ENCODE measurements at places on chromosomes 6 and 20.

DNA sequence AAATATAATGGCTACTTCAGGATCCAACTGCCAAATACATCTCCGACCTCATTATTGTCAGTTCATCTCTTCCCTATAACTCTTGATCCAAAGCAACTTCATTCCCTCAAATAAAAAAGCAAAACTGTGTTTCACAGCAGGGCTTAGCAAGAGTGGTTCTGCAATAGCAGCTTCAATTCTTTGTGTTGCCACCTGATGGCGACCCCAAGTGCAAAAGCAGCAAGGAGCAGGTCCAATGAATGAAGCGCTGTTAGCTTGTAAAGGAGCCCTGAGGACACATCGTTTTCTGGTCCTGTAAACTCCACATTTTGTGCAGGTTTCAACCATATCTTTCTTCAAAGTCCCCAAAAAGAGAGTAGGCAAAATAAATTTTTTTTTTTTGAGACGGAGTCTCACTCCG lies 19.6 kb downstream of the RTN4IP1 start:
- no peak for DNase-seq

- DNase-seq = no peak
Observed at GRCh38 chr20:37095108-37095598, 644 bp downstream of the RBL1 start.

DNA sequence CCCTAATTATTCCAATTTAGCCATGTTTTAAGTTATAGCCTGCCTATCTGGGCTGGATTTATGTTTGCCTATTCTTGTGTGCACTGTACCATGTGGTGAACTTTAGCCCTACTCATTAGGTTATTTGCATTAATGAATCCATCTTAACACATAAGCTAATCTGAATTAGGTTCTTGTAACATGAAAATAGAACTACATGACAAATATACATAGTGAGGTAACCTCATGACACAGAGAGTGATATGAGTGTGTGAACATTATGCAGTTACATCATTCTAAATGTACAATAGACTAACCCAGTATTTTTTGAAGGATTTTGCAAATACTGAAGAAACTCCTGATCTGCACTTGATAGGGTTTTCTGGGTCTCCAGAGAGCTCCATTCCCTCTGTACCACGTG lies 733.7 kb upstream of the CITED2 start:
- DNase-seq = no peak

- no peak for DNase-seq
Observed at GRCh38 chr20:14775778-14776177, 438.4 kb upstream of the FLRT3 start.

GRCh38 chr6:82568290-82568993 lies 204.8 kb downstream of the TPBG start:
- DNase-seq = no peak

- DNase-seq = no peak
Observed at GRCh38 chr20:61464307-61465303, 212.5 kb downstream of the CDH4 start.

- no peak for DNase-seq
Observed at GRCh38 chr6:25351485-25351884, 72.3 kb downstream of the CARMIL1 start.

All from stimulated activated CD4-positive, alpha-beta T cell treated with anti-CD3 and anti-CD28 coated beads, TNF-alpha, amount 100 ng/mL, for 1 hour (primary cell).